ENCODE measurements at places on chromosomes 16 and 17. TPM values are rescaled to one million over a fixed set of nuclear protein-coding genes. Genes with fewer than 3 reads are reported as not detected.

GRCh38 chr17:45834471-45835396 lies 9.9 kb upstream of the SPPL2C start:
- H3K27ac ChIP-seq: no peak overlapping the region
- no peaks in the 10 kb centered on the region for H3K36me3 ChIP-seq
- H3K27me3 ChIP-seq: peaks cover 79% of the 10 kb centered on the region
- no peak for DNase-seq
- H3K4me1 ChIP-seq: no peaks in the 10 kb centered on the region

GRCh38 chr17:4842376-4842775 lies 9.2 kb downstream of the MINK1 start:
- H3K27ac ChIP-seq: no peak overlapping the region
- no peaks in the 10 kb centered on the region for H3K36me3 ChIP-seq
- H3K4me3 ChIP-seq: no peak overlapping the region
- no peaks in the 10 kb centered on the region for H3K27me3 ChIP-seq
- peaks cover 9% of the 10 kb centered on the region for H3K4me1 ChIP-seq
- DNase-seq: no peak

GRCh38 chr17:81884520-81884919 lies 6.9 kb downstream of the ALYREF start:
- DNase-seq: no peak
- H3K27ac ChIP-seq: no peak overlapping the region
- H3K4me1 ChIP-seq: peaks cover 1% of the 10 kb centered on the region

RUNDC1 gene
- 6.6 TPM for polyA plus RNA-seq

GRCh38 chr16:87317750-87318644 lies 805 bp upstream of the C16orf95 start:
- H3K4me1 ChIP-seq: peaks cover 8% of the 10 kb centered on the region
- peak; percentile 88 for DNase-seq
- peak overlapping the region; percentile 95 for H3K27ac ChIP-seq
- H3K4me3 ChIP-seq: peak overlapping the region; percentile 69
- H3K36me3 ChIP-seq: no peaks in the 10 kb centered on the region
- H3K27me3 ChIP-seq: no peaks in the 10 kb centered on the region

PERCC1 gene
- polyA plus RNA-seq: not detected

DNA sequence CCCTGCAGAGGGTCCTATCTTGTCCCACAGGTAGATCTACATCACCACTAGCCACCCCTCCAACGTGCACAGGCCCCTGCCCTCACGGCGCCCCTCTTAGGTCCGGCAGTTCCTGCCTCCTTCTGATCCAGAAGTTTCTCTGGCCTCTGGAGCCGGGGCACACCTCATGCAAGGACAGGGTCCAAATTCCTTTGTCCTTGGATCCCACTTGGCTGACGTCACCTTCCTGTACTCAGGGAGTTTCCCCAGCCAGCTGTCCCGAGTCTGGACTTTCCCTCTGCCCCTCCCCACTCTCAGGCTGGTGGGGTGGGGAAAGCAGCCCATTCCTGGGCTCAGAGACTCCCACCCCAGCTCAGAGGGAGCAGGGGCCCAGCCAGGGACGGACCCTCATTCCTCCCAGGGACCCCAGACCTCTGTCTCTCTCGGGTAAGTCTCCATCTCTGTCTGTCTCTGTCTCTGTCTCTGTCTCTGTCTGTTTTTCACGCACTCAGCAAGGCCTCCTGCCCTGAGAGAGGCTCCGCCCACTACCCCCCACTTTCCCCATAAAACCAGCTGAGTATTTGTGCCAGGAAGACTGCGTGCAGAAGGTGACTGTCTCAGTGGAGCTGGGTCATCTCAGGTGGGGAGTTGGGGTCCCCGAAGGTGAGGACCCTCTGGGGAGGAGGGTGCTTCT lies at the start of gene IL32:
Gene IL32, plus strand, starts transcription at position 572 of the 673 bp plus-strand sequence. CDS start 172 bp downstream, outside the sequence.
- peaks cover 4% of the 10 kb centered on the region for H3K36me3 ChIP-seq
- no peaks in the 10 kb centered on the region for H3K27me3 ChIP-seq
- H3K4me1 ChIP-seq: peaks cover 16% of the 10 kb centered on the region
- DNase-seq: peak; percentile 68
- H3K27ac ChIP-seq: peak within 1 kb of the TSS; percentile 76

DBNDD1 gene
- 9.9 TPM for polyA plus RNA-seq

- no peak overlapping the region for H3K4me3 ChIP-seq
- peak overlapping the region; percentile 71 for H3K27ac ChIP-seq
- H3K36me3 ChIP-seq: no peaks in the 10 kb centered on the region
Observed at GRCh38 chr17:45301674-45302073, 15.1 kb downstream of the MAP3K14 start.

- peak; percentile 89 for DNase-seq
- H3K4me1 ChIP-seq: peaks cover 45% of the 10 kb centered on the region
- no peak overlapping the region for H3K27ac ChIP-seq
- no peak overlapping the region for H3K4me3 ChIP-seq
Observed at GRCh38 chr16:19138601-19139000, 24.8 kb downstream of the ITPRIPL2 start.

GRCh38 chr16:68022728-68023537 lies at the start of the genes DDX28 and DUS2:
TSS of gene DDX28 (minus strand) at chr16:68023232. CDS start at chr16:68023202, 30 bp downstream.
TSS of gene DUS2 (plus strand) at chr16:68023284. CDS start at chr16:68038024, 14,740 bp downstream.
- H3K4me1 ChIP-seq: peaks cover 34% of the 10 kb centered on the region
- H3K36me3 ChIP-seq: peaks cover 22% of the 10 kb centered on the region
- DNase-seq: peak; percentile 95
- no peaks in the 10 kb centered on the region for H3K27me3 ChIP-seq

GRCh38 chr16:57126411-57126810 lies 34.0 kb downstream of the CPNE2 start:
- no peak overlapping the region for H3K4me3 ChIP-seq
- no peak for DNase-seq
- no peaks in the 10 kb centered on the region for H3K36me3 ChIP-seq
- no peaks in the 10 kb centered on the region for H3K27me3 ChIP-seq

ABCA3 gene
- 2.7 TPM for polyA plus RNA-seq

GRCh38 chr17:63653050-63653449 lies 30.8 kb downstream of the MAP3K3 start:
- DNase-seq: no peak
- no peak overlapping the region for H3K4me3 ChIP-seq
- no peaks in the 10 kb centered on the region for H3K27me3 ChIP-seq
- no peak overlapping the region for H3K27ac ChIP-seq

DNA sequence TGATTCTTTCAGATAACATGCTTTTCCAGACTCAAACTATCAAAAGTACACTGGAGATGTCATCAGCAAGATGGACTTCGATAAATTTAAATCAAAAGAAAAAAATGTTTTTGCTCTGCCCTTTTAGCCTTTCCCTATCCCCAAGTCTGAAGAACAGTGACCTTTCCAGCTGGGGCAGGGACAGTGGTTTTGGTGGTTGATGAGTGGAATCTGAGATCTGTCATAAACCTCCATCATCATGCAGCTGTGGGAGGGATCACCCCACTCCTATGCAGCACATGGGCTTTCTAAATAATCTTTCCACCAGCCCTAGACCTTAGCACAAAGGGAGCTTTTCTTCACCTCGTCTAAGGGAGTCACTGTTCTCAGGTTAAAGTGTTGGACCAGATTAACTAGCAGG lies 869.5 kb upstream of the SOX9 start:
- no peak overlapping the region for H3K4me3 ChIP-seq
- H3K27ac ChIP-seq: no peak overlapping the region
- H3K36me3 ChIP-seq: no peaks in the 10 kb centered on the region
- H3K27me3 ChIP-seq: no peaks in the 10 kb centered on the region
- DNase-seq: no peak

MYADML2 gene
- polyA plus RNA-seq: not detected

BAHCC1 gene
- polyA plus RNA-seq: 5.1 TPM
